ENCODE measurements at places on chromosomes 7 and 10.

GRCh38 chr7:47778153-47778661 is 170.1 kb downstream of the PKD1L1 start:
- no peak for DNase-seq

GRCh38 chr7:128017460-128017859 is 13.8 kb downstream of the LRRC4 start:
- DNase-seq, result no peak

DNA sequence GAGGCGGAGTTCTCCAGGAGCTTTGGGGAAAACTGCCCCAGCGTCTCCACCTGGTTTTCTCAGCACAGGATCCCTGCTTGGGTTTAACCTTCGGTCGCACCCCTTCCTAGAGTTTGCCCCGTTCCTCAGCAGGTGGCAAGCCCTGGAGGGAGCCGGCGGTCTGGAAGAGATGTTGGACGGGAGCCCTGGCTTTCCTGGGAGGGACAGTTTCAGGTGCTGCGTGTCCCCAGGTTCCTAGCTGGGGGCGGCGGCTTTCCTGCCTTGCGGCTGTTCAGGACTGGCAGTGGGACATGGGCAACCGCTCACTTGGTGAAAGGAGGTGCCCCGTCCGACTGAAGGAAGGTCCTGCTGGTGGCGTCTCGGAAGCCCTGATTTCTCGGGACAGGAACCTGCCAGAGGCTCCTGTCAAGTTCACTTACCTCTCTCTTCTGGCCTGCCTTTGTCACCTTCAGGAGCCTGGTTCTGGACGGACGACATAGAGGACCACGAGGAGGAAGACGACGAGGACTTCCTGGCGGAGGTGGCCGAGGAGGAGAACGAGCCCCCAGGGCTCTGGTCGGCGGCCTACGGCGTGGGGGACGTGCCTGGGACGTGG is 14.8 kb downstream of the ZNF316 start:
- DNase-seq, result no peak

DNA sequence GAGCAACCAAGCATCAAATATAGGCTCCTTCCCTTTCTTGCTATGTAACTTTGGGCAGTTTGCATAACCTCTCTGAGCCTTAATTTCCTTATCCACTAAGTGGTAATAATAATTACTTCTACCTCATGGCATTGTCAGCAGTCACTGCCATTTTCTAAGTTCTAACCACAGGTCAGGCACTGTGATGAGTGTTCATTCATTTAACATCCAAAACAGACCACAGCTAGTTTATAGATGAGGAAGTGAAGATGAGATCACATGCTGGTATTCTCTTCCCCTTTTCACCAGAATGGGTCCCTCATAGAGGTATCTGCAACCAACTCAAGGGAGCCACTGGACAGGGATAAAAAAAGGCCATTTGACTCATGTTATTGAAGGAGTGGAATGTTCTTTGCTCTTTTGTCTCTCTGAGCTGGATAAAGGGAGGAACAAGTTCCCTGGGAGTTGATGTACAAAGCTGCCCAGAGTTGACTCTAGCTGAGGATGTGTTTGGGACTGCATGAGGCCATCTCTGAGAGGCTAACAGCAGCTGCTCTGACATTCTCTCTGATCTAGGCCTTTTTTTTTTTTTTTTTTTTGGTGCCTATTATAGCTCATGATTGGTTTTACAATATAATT is 65.0 kb downstream of the DNAJC12 start:
- DNase-seq, result no peak
